ENCODE measurements at places on chromosomes 4 and X. TPM values are rescaled to one million over a fixed set of nuclear protein-coding genes. Genes with fewer than 3 reads are reported as not detected.

DNA sequence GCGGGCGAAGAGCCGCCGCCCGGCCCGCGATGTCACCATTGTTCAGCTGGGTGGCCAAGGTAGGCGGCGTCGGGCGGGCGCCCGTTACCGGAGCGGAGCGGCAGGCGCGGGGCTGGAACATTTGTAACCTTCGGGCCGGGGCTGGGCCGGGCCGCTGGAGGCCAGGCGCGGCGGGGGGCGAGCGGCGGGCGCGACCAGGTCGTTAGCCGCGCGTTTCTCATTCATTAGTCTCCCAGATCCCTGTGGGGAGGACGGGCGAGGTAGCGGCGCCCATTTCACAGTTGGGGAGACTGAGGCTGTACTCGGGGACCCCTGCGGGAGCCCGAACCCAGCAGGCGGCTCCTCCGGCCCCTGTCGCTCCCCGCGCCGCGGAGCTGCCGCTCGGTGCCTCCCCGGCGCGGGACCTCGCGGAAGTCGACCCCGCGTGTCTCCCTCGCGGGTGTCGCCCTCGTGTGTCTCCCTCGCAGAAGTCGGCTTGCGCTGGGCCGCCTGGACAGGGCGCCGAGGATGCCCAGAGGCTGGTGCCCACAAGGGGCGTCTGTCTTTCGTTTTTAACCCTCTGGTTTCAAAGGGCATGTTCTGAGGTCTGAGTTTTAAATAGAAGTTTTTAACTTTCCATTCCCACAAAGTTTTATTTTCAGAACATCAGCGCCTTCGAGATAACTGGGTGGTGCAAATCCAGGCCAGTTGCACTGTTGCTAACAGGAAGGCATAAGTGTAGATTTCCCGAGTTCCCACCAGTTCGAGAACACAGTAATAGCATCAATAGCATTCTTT is 17.5 kb downstream of the PTTG2 start:
- DNase-seq, result peak; percentile 74

DNA sequence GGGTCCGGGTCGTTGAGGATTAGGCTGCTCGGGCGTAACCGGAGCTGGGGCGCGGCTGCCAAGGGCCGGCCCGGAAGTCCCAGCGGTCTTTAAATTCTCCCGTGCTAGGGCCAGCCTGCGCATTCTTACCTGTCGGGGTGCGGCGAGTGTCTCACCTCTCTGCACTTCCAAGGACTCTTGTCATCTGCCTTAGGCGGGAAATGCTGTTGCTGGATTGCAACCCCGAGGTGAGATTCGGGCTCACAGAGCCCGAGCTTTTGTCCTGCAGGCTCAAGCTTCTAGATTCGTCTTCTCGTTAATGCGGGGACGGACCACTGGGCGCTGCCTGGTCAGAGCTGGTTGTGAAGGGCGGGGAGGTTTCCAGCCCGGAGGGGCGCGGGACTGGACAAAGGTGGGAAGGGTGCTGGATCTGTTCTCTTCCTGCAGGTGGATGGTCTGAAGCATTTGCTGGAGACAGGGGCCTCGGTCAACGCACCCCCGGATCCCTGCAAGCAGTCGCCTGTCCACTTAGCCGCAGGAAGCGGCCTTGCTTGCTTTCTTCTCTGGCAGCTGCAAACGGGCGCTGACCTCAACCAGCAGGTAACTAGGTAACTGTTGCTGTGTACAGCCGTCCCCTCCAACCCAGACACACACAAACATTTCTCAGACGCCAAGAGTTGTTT is at the start of gene ANKRD37:
Gene ANKRD37 (plus strand): TSS at position 118 of the 662 bp plus-strand sequence. CDS start 83 bp downstream, at position 201.
- no peak for DNase-seq

GRCh38 chrX:72258174-72258573 is 18.9 kb downstream of the RPS4X start:
- DNase-seq, result no peak

DNA sequence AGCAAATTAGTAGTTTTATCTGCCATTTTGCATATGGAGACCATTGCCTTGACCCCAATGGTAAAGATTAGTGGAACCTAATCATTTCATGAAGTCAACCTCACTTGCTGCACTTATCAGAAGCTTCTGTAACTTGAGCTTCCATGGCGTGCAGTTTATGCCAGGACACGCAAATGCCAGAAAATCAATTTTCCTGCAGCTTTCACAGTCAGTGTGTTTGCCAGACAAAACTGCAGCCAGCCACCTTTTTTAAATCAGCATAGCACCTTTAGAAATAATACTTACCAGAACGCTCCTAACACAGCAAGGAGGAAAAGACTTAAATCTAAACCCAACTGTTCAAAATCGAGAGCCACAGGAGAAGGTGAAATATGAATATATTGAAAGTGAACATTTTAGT is 265.3 kb downstream of the GRIA3 start:
- DNase-seq, result no peak

DNA sequence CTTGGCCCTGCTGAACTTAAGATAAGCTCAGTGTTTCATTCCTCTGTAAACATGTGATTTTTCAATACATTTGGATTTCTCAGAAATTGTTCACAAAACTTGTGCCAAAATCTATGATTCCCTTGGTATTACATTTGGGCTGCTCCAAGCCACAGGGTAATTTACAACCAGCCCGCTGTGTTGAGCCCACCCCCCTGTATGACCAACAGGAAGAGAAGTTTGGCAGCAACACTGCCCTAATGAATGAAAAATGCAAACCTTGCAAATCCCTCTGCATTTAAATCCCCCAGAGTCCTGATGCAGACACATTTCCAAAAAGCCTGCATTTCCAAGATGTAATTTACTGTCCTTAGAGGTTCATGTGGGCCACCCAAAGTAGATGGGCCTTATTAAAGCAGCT is 34.1 kb upstream of the GAB1 start:
- no peak for DNase-seq

DNA sequence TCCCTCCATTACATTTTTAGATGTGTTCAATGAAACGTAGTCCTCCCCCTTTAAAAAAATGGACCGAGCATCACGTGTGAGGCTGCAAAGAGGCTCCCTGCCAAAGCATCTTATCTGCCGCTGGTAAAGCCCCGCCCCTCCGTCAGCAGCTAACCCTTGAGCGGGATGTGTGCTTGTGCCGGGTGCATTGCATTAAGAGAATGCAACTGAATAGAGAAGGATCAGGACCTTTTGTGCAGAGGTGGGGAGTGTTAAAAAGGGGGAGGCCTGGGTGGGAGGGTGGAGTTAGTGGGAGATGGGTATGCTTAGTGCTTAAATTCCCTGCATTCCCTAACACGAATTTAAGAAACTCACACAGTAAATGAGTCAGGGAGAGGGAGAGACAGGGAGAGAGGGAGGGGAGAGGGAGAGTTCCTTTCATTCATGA is 66.0 kb downstream of the TBL1X start:
- DNase-seq, result peak; percentile 67

- DNase-seq, result no peak
These were observed 38.9 kb upstream of the C4orf50 start for GRCh38 chr4:6056976-6057766.

- no peak for DNase-seq
These were observed 77.6 kb downstream of the PDE5A start for GRCh38 chr4:119550857-119551532.

- no peak for DNase-seq
These were observed 405.3 kb downstream of the PPP4R3C start for GRCh38 chrX:27057883-27058282.

GRCh38 chr4:143502231-143502630 is 11.3 kb upstream of the SMARCA5 start:
- no peak for DNase-seq

- no peak for DNase-seq
These were observed 58.4 kb upstream of the STS start for GRCh38 chrX:7088968-7089615.

GRCh38 chrX:54633641-54634040 is 103.6 kb downstream of the GNL3L start:
- DNase-seq, result no peak

The ATP1B4 gene
- not detected for total RNA-seq

The TLR3 gene
- total RNA-seq, result 2.2 TPM

The TEX11 gene
- total RNA-seq, result not detected

The CLTRN gene
- 0.18 TPM for total RNA-seq

The PNMA3 gene
- total RNA-seq, result 3.6 TPM

The CC2D2A gene
- not detected for total RNA-seq

The CHRNA9 gene
- total RNA-seq, result not detected

The CXCL3 gene
- not detected for total RNA-seq

The SYTL5 gene
- total RNA-seq, result not detected

The ADGRL3 gene
- total RNA-seq, result not detected

All from activated CD4-positive, alpha-beta memory T cell treated with anti-CD3 and anti-CD28 coated beads, Interleukin-2, amount 10 ng/mL, durations not matched to agents 7 days and 5 days (primary cell).